ENCODE measurements at places on chromosomes 6 and 20.

GRCh38 chr20:24892522-24892921, 56.5 kb upstream of the CST7 start:
- no peak for DNase-seq

- no peak for DNase-seq
Observed at GRCh38 chr20:36815454-36816091, 42.0 kb upstream of the DSN1 start.

GRCh38 chr6:144339859-144340452, 54.8 kb downstream of the UTRN start:
- no peak for DNase-seq

DNA sequence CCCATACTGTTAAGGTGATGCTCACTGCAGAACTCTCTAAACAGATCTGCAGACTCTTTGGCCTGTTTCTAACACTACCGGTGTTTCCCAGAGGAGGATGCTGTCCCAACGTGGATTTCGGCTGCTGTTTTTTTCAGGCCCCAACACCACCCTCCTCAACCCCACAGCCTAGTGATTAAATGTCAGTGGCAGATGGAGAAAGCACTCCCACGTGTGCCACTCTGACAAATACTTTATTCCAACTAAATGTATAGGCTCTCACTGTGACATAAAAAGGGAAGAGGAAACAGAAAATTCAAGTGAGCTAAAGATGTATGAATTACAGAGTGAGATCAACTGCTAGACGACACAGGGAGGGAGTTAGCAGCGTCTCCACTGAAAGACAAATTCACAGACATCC, 3.6 kb downstream of the TBC1D20 start:
- DNase-seq = no peak

DNA sequence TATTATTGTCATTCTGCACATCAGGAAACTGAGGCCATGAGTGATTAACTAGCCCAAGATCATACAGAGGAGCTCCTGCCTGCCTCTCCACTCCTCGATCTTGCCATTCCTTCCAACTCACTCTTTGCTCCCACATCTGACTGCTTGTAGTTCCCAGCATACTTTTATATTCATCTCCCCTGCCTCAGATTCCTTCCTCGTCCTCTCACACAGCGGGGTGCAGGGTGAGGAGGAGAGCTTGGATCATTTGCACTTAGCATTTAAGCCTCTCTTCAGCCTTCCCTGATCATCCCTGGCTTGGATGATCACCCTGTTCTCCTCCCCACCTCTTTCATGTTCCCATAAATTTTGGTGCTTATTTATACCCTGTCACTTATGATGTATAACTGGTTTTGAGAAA, 515.1 kb upstream of the SOX4 start:
- no peak for DNase-seq

DNA sequence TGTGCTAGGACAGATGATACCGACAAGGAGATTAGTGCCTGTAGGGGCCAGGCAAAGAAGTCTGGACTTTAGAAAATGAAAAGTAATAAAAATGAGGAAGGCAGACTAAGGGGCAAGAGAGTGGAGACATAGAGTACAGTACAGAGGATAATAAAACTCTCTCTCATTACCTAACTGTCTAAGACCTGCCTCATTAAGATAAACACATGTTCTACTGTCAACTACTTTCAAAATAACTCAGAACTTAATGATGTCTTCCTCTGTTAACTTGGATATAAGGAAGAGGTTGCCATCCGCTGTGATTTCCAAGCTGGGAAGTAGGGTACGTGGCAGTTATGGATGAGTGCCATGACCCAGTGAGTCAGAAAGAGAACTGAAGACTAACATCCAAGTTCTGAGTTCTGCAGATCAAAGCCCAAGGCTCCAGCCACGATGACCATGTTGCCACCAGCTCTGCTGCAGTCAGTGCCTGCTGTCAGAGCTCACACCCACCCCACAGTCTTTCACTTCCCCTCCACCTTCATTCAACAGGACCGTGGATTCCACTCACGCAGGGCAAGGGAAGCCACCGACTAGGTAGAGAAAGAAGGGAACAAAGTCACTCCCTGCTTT, 81.8 kb downstream of the KIF16B start:
- DNase-seq = no peak

DNA sequence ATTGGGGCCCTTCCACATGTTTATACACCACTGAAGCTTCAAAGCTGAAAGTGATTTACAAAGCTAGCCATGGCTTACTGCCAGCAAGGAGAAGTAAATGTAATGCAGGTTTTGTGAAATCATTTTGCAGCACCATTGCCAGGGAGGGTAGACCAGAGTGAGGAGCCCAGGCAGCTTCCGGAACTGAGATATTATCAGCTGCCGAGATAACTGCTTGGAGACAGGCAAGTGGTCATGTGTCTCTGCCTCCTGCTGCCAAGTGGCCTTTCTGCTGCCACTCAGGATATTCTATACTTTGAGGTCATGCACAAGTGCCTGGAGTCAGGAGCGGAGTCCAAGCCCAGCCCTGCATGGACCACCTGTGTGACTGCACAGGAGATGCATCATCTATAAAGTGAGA, 160.2 kb downstream of the SYNDIG1 start:
- no peak for DNase-seq

- DNase-seq = no peak
Observed at GRCh38 chr20:25018841-25019240, 26.3 kb upstream of the APMAP start.

DNA sequence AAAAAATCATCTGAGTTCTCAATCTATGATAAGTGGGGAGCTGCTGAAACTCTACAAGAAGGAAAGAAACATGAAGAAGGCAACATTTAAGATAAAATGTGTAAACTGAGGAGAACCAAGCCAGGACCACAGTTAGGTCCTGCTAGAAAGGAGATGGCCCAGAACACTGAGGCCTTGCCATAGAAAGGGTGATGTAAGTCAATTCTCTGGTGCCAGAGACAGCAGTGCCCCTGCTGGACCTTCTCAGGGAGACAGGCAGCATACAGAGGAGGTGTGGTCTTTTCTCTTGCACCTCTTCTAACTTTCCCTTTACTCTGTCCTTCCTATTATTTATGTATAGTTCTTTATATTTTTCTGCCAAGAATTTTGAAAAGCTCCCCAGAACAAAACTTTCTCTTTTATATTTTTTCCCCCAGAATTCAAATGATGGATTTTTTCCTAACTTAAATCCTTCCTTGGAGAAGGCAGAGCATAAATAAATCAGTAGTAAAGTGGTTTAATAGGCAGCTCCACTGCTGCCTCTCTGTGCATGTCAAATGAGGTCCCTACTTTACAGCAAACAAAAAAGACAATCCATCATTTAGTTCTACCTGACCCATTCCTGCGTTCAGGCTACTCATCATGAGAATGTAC, 9.0 kb downstream of the UQCC2 start:
- peak; percentile 28 for DNase-seq

DNA sequence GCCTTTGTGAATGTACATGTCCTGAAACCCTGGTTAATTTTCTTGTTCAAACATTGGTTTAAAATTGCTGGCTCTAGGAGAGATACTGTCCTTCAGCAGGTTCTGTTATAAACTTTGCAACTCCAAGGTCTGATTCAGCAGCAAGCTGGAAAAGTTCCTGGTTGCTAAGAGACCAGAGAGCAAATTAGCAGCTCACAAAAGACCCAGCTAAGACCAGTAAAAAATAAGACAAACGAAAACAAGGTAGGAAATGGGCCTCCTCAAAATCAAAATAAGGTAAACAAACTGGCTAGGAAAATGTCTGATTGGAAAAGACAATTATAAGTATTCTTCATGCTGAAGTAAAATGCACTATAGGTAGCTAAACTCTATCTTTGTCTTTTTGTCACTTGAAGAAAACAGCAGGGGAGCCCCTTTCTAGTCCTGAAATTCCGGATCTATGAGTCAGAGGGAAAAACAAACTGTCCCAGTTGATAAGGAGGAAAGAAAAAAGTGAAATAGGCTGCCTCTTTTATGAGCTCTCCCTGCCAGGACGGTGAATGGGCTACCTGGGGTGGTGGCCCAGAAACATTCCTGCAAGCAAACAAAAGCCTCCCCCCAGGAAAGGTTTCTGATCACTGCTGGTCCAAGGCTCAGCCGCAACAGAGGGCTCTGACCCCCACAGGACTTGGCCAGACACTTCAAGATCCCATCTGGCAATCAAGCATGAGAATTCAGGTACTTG, 41.6 kb downstream of the UNC5CL start:
- peak; percentile 9 for DNase-seq

GRCh38 chr6:158813032-158813431, 6.1 kb downstream of the EZR start:
- no peak for DNase-seq

DNA sequence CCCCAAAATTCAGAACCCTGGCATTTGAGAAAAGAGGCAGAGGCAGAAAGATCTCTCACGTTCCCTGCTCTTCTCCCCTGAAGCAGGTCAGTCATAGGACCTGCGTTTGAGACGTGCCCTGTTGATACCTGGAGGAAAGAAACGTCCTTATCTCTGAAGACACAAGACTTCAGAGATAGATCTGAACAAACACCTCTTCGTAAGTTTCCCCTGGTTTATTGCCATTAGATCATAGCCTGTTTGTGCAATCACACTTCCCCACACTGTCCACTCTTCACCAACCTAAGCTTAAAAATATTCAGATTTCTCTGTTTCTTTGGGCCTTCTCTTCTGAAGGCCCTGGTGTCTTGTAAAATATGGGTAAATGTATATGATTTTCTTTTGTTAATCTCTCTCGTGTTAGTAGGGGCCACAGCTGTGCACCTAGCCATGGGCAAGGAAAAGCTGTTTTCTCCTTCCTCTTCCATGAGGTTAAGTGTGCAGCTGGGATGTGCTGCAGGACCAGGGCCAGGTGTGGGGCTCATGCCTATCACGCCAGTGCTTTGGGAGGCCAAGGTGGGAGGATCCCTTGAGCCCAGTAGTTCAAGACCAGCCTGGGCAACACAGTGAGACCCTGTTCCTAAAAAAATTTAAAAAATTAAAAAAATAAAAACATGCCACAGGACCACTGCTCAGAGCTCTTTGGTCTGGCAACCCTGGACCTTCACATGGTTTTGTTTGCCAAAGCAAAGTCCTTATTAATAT, 4.7 kb upstream of the SLC22A2 start:
- no peak for DNase-seq

DNA sequence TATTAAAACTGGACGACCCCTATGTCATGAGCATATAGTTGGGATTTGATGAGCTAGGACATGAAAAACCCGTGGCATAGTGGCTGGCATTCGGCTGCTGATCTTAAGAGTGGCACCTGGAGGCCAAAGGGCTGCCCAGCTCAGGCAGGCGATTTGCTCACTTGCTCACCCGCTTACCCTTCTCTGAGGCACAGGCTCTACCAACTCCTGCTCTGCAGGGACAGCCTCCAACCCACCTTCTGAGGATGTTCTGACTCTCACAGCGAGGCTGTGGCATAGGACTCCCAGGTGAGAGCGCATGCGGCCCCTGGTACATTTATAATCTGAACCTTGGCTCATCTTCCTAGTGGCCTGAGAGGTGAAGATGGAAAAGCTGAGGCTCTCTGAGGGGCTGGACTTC, 995 bp downstream of the RSPO4 start:
- DNase-seq = no peak

GRCh38 chr6:56374841-56375369, 127.5 kb upstream of the COL21A1 start:
- peak; percentile 68 for DNase-seq

GRCh38 chr20:45470262-45470931, 844 bp downstream of the WFDC2 start:
- no peak for DNase-seq

DNA sequence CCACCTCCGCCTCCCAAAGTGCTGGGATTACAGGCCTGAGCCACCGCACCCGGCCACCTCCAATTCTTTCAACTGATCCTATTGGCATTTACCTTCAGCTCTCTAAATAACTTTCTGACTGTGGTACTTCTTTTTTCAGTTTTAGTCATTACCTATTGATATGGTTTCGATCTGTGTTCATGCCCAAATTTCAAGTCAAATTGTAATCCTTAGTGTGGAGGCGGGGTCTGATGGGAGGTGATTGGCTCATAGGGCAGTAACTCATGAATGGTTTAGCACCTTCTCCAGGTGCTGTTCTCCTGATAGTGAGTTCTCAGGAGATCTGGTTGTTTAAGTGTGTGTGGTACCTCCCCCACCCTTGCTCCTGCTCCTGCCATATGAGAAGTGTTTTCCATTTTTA, 140.9 kb downstream of the LPA start:
- no peak for DNase-seq

DNA sequence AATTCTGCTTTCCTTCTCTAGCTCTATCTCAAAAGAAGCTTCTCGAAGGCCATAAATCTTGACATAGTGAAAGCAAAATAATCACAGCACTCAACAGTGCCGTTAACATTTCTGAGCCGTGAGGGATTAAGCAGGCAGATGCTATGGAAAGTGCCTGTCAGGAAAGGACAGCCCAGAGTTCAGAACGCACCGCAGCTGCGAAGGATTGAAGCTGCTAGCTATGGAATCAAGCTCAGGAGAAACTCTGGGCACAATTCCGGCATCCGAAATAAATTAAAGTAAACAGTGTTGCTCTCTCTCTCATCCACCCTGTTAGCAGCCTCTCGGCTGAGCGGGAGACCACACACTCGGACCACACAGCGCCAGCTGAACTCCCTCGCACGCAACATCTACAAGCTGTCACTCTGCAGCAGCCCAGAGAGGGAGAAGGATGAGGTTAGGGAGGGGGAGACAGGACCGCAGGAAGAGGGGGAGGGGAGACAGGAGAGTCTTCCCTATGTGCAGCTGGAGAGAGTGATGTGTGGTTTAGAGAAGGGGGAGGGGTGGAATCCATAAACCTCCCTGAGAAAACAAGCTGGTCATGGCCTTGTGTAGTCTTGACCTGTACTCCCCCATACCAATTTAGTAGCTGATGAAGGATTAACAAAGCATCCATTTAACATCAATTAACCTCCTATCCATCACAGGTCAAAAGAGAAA, 9.0 kb downstream of the EXOC2 start:
- DNase-seq = no peak

DNA sequence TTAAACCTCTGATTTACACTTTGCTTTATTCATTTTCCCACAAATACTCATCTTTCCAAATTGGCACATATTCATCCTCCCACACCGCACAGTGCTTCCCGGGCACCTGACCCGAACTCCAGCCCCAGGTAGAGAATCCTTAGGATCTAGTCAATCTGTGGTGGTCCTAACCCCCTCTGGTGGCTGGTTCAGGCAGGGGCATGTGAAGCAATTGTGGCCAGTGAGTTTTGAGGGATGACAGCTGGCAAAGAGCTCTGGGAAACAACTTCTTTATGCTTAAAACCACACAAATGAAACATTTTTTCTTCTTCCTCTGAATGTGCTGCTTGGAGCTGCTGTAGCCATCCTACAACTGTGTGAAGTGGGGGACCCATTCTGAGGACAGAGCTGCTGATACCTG, 54.7 kb downstream of the ELOVL5 start:
- DNase-seq = no peak

GRCh38 chr6:31473780-31474761, 23.9 kb upstream of the MICB start:
- no peak for DNase-seq

DNA sequence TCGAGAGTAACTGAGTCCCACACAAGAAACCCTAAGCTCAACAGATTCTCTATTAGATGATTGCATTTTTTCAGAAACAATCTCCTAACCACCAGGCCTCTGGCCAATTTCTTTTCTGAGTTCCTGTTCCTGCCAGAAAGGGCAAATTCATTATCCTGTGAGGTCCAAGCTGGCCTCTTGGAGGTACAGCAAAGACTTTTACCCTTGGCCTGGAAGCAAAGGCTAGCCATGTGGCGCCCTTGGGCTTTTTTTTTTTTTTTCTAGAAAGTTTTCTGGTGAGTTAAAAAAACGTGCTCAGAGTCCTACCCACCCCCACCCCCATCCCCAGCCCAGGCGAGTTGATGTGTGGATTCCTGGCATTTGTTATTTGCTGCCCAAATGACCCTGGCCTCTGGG, 59.0 kb upstream of the EEF1A1 start:
- no peak for DNase-seq

Data from trophoblast cell (in vitro differentiated cells and primary cell).